ENCODE measurements at places on chromosomes 16 and 17.

GRCh38 chr17:72764632-72765041 is 327.9 kb downstream of the SLC39A11 start:
- DNase-seq, result no peak

- no peak for DNase-seq
Observed at GRCh38 chr16:4533490-4533889, 5.1 kb downstream of the CDIP1 start.

DNA sequence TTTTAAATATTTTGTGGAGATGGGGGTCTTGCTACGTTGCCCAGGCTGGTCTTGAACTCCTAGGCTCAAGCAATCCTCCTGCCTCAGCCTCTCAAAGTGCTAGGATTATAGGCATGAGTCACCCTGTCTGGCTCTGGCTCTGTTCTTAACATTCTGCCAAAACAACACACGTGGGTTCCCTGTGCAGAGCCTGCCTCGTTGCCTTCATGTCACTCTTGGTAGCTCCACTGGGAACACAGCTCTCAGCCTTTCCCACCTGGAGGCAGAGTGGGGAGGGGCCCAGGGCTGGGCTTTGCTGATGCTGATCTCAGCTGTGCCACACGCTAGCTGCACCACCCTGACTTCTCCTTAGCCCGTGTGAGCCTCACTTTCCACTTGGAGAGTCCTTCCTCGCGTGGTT is 19.3 kb downstream of the CRISPLD2 start:
- DNase-seq, result no peak

GRCh38 chr17:4460661-4461060 is 26.9 kb downstream of the SPNS3 start:
- no peak for DNase-seq

DNA sequence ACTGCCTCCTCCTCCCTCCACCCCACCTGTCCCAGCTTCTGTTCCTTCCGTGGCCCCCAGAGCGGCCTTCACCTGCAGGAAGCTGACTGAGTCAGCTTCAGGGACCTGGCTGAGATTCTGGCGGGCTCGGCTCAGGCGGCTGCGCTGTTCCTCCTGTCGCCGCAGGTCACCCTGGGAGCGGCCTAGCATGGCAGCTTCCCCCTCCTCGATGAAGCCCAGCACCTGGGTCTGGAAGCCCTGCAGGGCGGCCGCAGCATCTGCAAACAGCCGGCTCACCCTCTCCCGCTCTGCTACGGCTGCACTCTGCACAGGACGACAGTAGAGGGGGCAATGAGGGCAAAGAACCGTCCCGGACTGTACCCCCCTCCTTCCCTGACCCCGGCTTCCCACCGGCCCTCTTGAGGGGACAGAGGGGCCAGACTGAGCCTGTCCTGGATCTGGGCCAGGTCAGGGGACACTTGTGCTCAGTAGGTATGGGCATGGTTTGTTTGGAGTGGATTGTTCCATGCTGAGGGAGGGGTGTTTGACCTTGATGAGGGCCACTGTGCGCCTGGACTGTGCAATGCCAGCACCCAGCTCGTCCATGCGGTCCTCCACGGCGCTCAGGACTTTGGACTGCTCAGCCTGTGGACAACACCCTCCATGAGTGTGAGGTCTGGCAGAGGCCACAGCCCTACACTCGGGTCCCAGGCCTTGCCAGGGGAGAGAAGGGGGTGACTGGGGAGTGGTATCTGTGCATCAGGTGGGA is 2.0 kb downstream of the TRIM47 start:
- DNase-seq, result no peak

GRCh38 chr16:67120025-67120424 is 10.3 kb downstream of the PHAF1 start:
- no peak for DNase-seq
